ENCODE measurements at places on chromosomes 11 and 22.
A peak's percentile ranks its signal among the peaks of the same experiment; 100 is the strongest.

DNA sequence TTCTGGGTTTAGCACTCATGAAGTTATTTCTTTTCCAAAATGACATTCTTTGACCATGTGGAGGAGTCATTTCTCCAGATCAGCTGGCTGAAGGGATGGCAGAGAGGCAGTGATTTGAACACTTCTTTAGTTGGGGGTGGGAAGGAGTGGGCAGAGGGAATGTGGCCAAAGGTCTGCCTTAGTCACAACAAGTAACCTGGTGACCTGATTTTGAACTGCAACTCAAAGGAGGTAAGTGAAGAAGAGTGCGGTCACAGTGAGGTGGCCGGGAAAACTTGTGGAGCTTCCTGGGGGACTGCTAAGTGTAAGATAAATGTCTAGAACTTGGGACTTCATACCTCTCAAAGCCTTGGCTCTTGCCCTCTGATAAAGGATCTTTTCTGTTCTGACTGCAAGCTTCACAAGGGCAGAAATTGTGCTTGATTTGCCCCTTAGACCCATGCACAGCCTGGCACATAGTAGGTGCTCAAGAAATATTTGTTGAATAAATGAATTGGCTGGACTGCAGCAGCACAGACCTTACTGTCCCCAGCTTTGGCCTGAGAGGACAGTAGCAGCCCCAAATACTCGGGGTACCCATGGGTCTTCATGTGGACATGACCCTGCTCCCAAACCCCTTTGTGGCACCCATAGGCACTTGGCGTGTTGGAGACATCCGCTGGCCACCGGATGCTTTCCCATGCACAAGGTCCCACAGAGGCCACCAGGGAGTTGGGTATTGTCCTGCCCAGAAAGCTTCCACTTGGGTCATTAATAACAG, 99.0 kb upstream of the ALX4 start:
- no peak for DNase-seq

- DNase-seq: peak; percentile 9
Observed at GRCh38 chr22:25551396-25551795, 13.1 kb upstream of the GRK3 start.

DNA sequence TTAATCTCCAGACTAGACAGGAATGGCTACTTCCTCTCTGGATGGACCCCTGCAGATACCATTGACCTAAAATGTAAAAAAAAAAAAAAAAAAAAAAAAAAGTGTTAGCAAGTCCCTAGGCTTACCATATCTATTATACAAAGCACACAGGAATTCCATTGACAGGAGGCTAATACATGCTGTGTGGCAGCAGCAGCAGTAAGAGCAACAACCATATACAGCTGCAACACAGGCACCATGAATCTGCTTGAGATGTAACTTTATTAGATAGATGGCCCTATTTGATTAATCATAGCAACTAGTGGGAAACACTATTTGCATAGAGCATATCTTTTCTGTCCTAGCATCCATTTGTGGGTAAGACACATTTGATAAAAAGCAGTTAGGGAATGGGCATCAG, 1447.1 kb downstream of the FAM181B start:
- DNase-seq: no peak

- DNase-seq: no peak
Observed at GRCh38 chr11:60810569-60810968, 25.4 kb downstream of the MS4A10 start.

DNA sequence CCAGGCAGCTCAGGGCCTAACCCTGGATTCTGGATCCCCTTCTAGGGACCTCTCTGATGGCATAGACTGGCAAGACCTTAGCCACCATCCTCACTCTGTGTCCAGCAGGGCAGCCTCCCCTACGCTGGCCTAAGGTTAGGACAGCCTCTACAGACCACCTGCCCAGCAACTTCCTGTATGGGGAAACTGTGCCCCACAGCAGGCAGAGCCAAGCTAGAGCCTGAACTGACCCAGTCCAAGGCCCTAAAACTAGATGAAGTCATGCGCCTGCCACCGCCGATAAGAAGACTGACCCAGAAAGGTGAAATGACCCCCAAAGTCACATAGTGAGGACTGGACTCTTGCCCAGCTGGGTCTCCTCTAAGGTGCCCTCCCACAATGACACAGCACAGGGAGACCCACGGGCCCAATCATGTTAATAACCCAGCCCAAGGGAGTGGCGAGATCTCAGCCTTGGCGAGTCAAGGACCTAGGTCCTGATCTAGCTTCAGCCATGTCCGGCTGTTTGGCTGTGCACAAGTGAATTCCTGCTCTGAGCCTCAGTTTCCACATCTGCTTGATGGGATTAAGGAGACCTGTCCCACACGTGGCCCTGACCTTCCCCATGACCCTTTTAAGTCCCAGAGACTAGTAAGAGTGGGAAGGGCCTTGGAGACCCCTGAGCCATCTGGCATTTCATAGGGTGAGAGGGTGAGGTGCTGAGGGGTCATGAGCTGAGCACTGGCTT, 17.6 kb downstream of the STARD10 start:
- no peak for DNase-seq

GRCh38 chr11:62556108-62556874, 9.7 kb upstream of the AHNAK start:
- peak; percentile 85 for DNase-seq

GRCh38 chr11:82995754-82996398, 75.8 kb downstream of the RAB30 start:
- peak; percentile 66 for DNase-seq

All from iris pigment epithelial cell (primary cell).